ENCODE measurements at places on chromosomes 4 and X.

DNA sequence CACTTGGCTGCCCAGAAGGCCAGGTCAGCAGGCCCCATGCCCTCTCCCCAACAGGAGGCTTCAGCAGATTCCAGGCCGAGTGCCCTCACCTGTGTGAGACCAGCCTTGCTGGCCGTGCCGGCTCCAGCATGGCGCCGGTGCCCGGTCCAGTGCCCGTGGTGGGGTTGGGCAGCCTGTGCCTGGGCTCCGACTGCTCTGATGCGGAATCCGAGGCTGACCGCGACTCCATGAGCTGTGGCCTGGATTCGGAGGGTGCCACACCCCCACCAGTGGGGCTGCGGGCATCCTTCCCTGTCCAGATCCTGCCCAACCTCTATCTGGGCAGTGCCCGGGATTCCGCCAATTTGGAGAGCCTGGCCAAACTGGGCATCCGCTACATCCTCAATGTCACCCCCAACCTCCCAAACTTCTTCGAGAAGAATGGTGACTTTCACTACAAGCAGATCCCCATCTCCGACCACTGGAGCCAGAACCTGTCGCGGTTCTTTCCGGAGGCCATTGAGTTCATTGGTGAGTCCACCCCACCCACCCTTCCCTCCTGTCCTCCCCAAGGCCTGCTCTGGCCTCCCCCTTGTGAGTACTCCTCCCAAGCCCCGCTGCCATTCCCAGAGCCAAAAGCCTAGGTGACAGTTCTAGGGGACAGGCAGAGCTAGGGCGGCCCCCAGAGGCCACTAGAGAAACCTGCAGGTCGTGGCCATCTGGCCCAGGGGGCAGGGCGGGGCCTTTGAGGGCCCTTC lies 2.3 kb downstream of the DUSP9 start:
- peak; percentile 34 for DNase-seq

DNA sequence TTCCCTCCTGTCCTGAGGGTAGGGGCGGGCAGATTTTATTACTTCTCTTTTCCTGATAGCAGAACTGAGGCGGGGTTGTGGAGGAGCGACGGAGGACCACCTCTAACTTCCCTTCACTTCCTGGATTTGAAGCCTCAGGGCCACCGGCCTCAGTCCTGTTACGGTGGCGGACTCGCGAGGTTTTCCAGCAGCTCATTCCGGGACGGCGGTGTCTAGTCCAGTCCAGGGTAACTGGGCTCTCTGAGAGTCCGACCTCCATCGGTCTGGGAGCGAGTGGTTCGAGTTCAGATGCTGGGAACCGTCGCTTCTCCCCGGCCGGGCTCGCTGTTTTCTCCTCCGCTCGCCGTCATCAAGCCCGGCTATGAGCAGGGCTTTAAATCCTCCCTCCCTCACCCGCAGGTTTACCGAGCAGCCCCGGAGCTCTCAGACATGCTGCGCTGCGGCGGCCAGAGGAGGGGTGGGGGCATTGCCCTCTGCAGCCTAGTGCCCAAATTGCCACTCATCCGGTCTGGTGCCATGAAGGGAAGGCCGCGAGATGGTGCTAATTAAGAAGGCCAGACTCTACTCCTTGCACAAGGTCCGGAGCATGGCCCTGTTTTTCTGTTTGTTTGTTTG lies 23.3 kb downstream of the HAND2 start:
- DNase-seq: no peak

GRCh38 chr4:78654807-78655206 lies 103.2 kb downstream of the ANXA3 start:
- DNase-seq: peak; percentile 14

GRCh38 chr4:73836373-73837279 lies at the start of gene CXCL6:
TSS of gene CXCL6 (plus strand) at chr4:73836678. CDS start at chr4:73836751, 73 bp downstream.
- no peak for DNase-seq
